ENCODE measurements at places on chromosomes 2 and 18. TPM values are rescaled to one million over a fixed set of nuclear protein-coding genes. Genes with fewer than 3 reads are reported as not detected.

GRCh38 chr18:3148930-3149535 is 70.7 kb downstream of the MYOM1 start:
- no peaks in the 10 kb centered on the region for H3K36me3 ChIP-seq
- DNase-seq = no peak
- no peak overlapping the region for H3K4me3 ChIP-seq
- H3K27me3 ChIP-seq = no peaks in the 10 kb centered on the region
- H3K4me1 ChIP-seq = no peaks in the 10 kb centered on the region
- no peak overlapping the region for H3K27ac ChIP-seq

GRCh38 chr18:67875944-67876343 is 359.4 kb upstream of the DSEL start:
- H3K27me3 ChIP-seq = no peaks in the 10 kb centered on the region
- no peak overlapping the region for H3K27ac ChIP-seq
- H3K4me3 ChIP-seq = no peak overlapping the region
- no peak for DNase-seq
- H3K4me1 ChIP-seq = no peaks in the 10 kb centered on the region
- H3K36me3 ChIP-seq = no peaks in the 10 kb centered on the region

- H3K4me1 ChIP-seq = no peaks in the 10 kb centered on the region
- DNase-seq = no peak
- no peak overlapping the region for H3K27ac ChIP-seq
- H3K36me3 ChIP-seq = no peaks in the 10 kb centered on the region
These were observed 120.1 kb upstream of the REV1 start for GRCh38 chr2:99609851-99610381.

GRCh38 chr2:96626553-96626942 is 11.6 kb downstream of the KANSL3 start:
- H3K36me3 ChIP-seq = peaks cover 63% of the 10 kb centered on the region
- H3K27ac ChIP-seq = no peak overlapping the region
- no peak overlapping the region for H3K4me3 ChIP-seq
- H3K4me1 ChIP-seq = peaks cover 16% of the 10 kb centered on the region
- DNase-seq = no peak

DNA sequence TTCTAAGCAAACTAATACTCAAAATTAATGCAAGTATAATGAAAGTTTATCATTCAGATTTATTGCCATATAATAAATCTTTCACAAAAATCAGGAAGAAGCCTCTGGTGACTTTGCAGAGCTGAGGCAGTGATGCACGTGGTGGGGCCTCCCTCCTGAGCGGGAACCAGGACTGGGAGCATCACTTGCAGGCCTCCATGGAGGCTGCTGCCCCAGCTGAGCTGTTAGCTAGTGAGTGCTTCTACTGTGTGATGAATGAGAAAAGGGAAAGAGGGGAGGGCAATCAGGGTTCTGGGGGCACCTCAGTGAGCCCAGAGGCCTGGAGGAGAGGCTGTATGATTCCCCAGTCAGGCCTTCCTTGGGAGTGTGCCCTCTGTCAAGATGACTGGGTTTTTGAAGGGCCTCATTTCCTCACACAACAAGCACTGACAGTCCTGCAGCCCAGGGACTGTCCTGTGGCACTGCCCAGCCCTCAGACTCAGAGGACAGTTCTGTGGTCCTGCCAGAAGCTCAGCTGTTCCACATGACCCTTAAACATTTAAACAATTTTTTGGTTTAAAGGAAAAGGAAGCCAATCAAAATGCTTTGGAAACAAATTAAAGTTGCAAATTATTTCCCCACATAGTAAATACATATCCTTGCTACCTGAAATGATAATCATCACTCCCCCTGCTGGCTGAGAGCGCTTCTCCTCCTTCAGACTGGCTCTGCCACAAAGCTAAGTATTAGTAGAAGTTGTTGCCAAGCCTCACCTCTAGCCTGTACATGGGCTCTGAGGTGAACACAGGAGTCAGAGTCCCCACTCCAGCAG is 90.9 kb upstream of the SMAD7 start:
- H3K4me3 ChIP-seq = no peak overlapping the region
- H3K36me3 ChIP-seq = peaks cover 34% of the 10 kb centered on the region
- H3K27me3 ChIP-seq = no peaks in the 10 kb centered on the region
- no peak overlapping the region for H3K27ac ChIP-seq

Gene CFAP53
- total RNA-seq = 0.29 TPM

GRCh38 chr2:51256736-51257135 is 224.8 kb upstream of the NRXN1 start:
- no peak overlapping the region for H3K4me3 ChIP-seq
- H3K36me3 ChIP-seq = no peaks in the 10 kb centered on the region
- no peaks in the 10 kb centered on the region for H3K4me1 ChIP-seq
- H3K27me3 ChIP-seq = no peaks in the 10 kb centered on the region

- H3K4me3 ChIP-seq = no peak overlapping the region
- DNase-seq = peak; percentile 48
- H3K27ac ChIP-seq = peak overlapping the region; percentile 27
- H3K36me3 ChIP-seq = peaks cover 21% of the 10 kb centered on the region
- no peaks in the 10 kb centered on the region for H3K27me3 ChIP-seq
- H3K4me1 ChIP-seq = peaks cover 22% of the 10 kb centered on the region
These were observed 81.5 kb downstream of the MAPRE2 start for GRCh38 chr18:35122586-35123224.

DNA sequence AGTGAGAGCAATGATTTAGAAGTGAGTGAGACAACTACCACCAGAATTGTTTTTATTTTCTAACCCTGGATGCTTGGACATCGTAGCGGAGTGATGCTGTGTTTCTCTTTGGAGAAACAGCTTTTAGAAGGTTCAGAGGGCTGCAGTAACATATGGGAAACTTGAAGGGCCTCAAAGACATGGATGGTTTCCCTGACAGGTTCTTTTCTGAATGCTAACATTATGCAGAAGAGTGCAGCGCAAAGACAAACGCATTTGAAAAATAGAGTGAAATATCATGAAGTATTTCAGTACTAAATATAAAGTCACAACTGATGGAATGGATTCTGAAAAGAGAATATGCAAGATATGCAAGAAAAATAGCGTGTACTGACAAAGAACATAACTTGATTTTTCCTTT is 385.1 kb upstream of the DSEL start:
- H3K4me1 ChIP-seq = no peaks in the 10 kb centered on the region
- no peaks in the 10 kb centered on the region for H3K27me3 ChIP-seq
- DNase-seq = no peak
- H3K4me3 ChIP-seq = no peak overlapping the region
- no peaks in the 10 kb centered on the region for H3K36me3 ChIP-seq

GRCh38 chr2:202529389-202529788 is 105.4 kb upstream of the FAM117B start:
- no peaks in the 10 kb centered on the region for H3K27me3 ChIP-seq
- H3K4me1 ChIP-seq = peaks cover 12% of the 10 kb centered on the region
- no peak overlapping the region for H3K27ac ChIP-seq
- no peaks in the 10 kb centered on the region for H3K36me3 ChIP-seq

Gene GPR39
- not detected for total RNA-seq

DNA sequence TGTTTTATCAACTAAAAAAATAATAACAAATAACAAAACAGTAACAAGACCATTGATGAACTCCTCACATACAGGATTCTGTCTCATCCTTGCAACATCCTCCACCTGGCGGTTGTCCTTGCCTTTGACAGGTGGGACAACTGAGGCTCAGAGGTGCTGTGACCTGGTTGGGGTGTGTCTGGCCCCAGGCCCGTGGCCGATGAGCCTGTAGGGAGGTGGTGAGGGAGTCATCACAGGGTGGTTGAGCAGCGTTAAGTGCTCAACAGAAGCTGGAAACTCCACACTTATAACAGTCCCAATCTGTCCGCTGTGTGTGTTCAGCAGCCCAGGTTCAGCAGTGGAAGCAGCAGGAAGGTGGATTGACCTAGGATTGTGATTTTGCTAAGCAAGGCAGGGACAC is 131.6 kb upstream of the RAB12 start:
- H3K27ac ChIP-seq = no peak overlapping the region
- DNase-seq = no peak
- no peak overlapping the region for H3K4me3 ChIP-seq
- no peaks in the 10 kb centered on the region for H3K36me3 ChIP-seq
- peaks cover 12% of the 10 kb centered on the region for H3K27me3 ChIP-seq
- H3K4me1 ChIP-seq = peaks cover 2% of the 10 kb centered on the region

DNA sequence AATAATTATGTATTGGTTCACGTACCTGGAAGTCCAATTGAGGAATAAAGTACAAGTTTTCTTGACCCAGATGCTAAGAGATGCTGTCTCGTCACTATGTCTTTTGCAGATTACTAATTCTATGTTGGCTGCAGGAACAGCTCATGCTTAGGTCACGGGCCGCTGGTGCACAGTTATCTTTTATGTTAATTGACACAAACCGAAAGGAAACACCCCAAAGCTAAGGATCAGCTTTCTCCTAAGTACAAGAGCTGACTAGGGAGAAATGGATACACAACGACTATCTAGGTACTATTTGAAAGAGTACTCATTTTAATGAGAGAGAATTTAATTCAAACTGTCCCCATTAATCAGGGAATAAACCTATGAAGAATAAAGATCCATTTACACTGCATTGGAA is 217.7 kb upstream of the SLC35G4 start:
- no peak for DNase-seq
- no peak overlapping the region for H3K27ac ChIP-seq
- H3K4me3 ChIP-seq = no peak overlapping the region
- no peaks in the 10 kb centered on the region for H3K36me3 ChIP-seq
- no peaks in the 10 kb centered on the region for H3K27me3 ChIP-seq

Gene KCNG3
- 0.26 TPM for total RNA-seq

DNA sequence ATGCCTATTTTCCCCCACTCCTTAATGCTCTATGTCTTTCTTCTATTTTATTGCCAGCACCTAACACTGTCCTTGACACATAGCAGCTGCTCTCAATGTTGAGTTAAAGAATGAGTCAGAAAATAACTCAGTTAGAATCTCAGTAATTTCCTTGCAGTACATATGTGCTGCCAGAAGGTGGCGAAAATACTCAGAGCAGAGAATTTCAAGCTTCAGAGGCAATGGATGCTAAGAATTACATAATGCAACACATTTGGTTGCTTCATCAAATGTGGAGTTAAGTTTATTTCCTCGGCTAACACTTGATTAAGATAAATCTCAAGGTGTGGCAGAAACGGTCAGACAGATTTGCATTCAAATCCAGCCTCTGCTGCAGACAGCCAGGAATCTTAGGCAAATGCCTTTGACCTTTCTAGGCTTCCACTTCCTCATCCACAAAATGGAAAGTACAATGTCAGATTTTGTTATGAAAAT is 105.6 kb downstream of the VSNL1 start:
- H3K36me3 ChIP-seq = no peaks in the 10 kb centered on the region
- H3K4me3 ChIP-seq = no peak overlapping the region
- peaks cover 3% of the 10 kb centered on the region for H3K4me1 ChIP-seq
- peak; percentile 66 for DNase-seq

DNA sequence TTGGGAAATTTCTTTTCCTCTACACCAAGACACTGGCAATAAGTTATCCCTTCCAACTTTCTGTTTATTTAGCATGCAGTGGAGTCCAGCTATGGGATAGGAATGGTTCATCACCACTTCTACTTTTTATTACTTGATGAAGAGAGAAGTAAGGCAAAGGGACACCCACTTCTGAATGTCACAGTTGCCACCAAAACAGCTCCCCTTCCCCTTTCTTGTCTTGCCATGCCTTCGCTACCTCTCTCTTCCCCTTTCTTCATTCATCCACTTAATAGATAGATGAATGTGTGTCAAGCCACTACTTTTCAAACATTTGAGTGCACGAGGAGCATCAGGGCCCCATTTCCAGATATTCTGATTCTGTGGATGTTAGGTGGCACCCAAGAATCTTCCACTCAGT is 59.6 kb downstream of the KCTD18 start:
- H3K36me3 ChIP-seq = peaks cover 10% of the 10 kb centered on the region
- no peak for DNase-seq
- H3K4me3 ChIP-seq = no peak overlapping the region
- no peaks in the 10 kb centered on the region for H3K27me3 ChIP-seq
- no peak overlapping the region for H3K27ac ChIP-seq

DNA sequence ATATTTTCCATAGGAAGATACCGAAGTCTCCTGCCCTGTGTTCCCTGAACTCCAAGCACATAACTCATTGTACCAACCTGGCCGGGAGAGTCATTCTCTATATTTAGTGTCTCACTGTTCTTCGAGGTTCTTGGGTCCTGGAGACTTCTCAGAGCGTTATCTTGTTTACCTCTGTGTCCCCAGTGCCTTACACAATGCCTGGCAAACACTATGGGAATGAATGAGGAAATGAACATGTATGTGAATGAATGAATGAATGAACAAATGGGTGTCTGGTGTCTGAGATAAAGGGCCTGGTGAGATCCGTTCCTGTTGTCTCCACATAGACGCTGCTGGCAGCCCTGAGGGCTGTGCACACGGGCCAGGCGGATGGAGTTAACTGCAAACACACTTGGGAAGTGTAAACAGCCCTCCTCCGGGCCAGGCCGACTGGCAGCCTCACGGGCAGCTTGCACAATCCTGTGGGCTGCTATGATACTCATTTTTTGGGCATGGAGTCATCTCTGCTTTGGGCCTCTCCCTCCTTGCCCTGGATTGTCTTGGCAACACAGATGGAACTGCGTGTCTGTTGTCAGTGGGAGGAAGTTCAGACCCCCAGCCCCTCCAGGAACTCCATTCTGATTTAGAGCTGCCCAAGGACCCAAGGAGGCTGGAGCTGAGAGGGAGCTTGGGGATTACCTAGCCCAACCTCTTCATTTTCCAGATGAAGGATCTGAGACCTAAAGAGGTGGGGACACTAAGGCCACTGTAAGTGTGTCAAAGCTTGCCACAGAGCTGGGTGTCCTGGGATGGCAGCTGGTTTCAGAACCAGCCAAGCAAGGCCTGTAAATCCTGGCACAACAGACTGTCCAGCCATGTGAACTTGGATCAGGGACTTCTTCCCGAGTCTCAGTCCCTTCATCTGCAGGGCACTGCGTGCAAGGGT is 124.4 kb downstream of the INHBB start:
- no peaks in the 10 kb centered on the region for H3K36me3 ChIP-seq
- H3K4me1 ChIP-seq = no peaks in the 10 kb centered on the region
- no peaks in the 10 kb centered on the region for H3K27me3 ChIP-seq
- no peak overlapping the region for H3K4me3 ChIP-seq

GRCh38 chr2:37602040-37602439 is 69.4 kb downstream of the CDC42EP3 start:
- no peaks in the 10 kb centered on the region for H3K27me3 ChIP-seq

Gene FAM124B
- 0.16 TPM for total RNA-seq

Gene POMC
- 2.1 TPM for total RNA-seq

Gene WDR54
- total RNA-seq = 96.9 TPM

- peak; percentile 12 for DNase-seq
- H3K27ac ChIP-seq = no peak overlapping the region
- H3K27me3 ChIP-seq = peaks cover 17% of the 10 kb centered on the region
- H3K4me3 ChIP-seq = no peak overlapping the region
- no peaks in the 10 kb centered on the region for H3K4me1 ChIP-seq
These were observed 103.1 kb downstream of the MCFD2 start for GRCh38 chr2:46812361-46813019.

- peaks cover 4% of the 10 kb centered on the region for H3K36me3 ChIP-seq
- peaks cover 65% of the 10 kb centered on the region for H3K27me3 ChIP-seq
- DNase-seq = no peak
- H3K27ac ChIP-seq = no peak overlapping the region
These were observed 2.2 kb downstream of the KLHL29 start for GRCh38 chr2:23387221-23387550.

Gene ZNF2
- total RNA-seq = 4.5 TPM

Gene POTEI
- total RNA-seq = not detected

Data from activated CD8-positive, alpha-beta T cell treated with anti-CD3 and anti-CD28 coated beads, Interleukin-2, amount 10 ng/mL, durations not matched to agents 7 days and 5 days (primary cell).